ENCODE measurements at places on chromosomes 5 and 9.
A peak's percentile ranks its signal among the peaks of the same experiment; 100 is the strongest.

DNA sequence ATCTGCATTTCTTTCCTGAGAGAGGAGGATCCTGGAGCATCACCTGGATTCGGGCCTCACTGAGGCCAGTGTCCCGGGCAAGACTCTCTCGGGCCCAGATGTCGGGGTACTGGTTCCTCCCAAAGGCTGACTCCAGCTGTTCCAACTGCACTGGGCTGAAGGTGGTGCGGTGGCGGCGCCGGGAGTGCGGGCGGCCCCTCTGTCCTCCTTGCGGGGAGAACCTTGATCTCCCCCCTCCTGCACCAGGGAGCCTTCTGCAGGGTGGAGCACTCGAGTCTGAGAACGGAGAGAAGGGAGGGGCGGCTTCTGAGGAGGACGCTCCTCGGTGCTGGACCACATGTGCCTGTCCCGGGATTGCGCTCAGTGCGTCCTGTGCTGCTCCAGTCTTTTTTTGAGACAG is 2.0 kb downstream of the PROP1 start:
- no peak for DNase-seq

- peak; percentile 67 for DNase-seq
Observed at GRCh38 chr9:134585746-134586706, 55.6 kb upstream of the COL5A1 start.

- DNase-seq: no peak
Observed at GRCh38 chr9:94611638-94612068, 18.0 kb upstream of the FBP2 start.

DNA sequence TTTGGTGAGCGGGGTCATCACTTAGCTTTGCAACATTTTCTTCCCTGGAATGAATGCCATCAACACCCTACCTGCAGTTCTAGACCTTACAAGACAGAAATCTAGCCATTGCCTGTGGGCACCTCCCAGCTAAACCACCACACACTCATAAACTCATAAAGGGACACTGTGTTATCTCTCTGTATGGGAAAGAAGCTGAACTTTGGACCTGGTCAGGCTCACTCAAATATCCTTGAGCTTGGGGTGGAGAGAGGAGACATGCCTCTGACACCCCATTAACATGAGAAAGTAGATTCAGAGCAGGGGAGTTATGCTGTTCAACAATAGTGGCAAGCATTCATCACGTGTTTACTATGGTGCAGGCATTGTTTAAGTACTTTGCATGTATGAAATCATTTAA is 205.6 kb downstream of the ZNF462 start:
- no peak for DNase-seq

GRCh38 chr5:174315471-174315870 is 270.0 kb downstream of the NSG2 start:
- DNase-seq: no peak

GRCh38 chr5:33843579-33843978 is 48.2 kb downstream of the ADAMTS12 start:
- DNase-seq: peak; percentile 89

DNA sequence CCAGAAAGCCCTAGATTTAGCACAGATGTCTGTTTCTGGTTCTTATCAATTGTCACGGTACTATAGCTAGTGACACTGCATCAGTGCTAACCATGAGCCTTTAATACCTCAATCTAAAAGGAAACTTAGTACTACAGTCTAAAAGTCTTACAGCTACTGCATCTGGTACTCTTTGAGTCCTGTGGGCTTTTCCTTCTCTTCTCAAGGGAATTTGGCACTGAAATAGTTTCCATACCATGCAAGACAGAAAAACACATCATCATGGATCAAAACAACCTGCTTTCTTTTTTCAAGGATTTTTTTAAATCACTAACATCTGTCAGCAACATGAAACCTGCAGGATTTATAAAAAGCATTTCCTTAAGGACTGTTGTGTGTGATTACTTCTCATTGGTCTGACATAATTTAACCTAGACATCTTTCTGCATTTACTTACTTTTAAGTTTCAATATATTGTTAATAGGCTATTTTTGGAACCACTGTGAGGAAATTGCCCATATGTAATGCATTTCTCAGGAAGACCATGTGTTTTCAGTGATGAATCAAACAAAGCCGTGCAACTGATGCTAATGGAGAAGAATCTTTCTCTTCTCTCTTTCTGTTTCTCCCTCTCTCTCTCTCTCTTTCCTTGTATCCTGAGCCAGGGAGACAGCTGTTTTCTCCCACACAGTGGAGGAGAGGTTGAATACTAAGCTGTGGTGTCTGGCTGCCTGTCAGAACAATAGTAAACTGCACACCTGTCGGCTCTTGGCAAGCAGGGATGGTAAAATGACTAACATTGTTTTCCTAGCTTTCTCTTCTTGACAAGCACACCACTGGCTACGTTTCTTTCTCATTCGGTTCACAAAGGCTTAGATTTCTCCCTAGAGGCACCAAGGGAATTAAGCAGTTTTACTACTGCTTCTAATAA is 273.4 kb downstream of the CSNK1G3 start:
- no peak for DNase-seq

- DNase-seq: no peak
Observed at GRCh38 chr9:21381448-21382339, 3.5 kb downstream of the IFNA2 start.

DNA sequence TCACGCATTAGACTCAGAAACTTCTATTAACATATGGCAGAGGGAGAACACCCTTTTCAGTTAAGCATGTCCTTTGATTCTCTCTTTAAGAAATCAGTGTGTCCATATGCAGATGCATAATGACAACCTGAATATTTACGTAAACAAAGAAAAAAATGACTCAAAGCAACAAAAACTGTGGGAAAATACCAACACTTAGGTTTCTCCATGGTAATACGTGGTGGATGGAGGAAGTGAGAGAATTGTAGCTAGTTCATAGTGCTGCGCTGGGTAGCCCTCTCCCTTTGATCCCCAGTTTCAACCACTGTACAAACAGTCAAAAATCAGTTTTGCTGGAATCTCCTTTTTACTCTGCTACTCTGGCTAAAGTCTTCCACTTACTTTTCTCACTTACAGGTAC is 2.0 kb upstream of the MAP3K1 start:
- no peak for DNase-seq

DNA sequence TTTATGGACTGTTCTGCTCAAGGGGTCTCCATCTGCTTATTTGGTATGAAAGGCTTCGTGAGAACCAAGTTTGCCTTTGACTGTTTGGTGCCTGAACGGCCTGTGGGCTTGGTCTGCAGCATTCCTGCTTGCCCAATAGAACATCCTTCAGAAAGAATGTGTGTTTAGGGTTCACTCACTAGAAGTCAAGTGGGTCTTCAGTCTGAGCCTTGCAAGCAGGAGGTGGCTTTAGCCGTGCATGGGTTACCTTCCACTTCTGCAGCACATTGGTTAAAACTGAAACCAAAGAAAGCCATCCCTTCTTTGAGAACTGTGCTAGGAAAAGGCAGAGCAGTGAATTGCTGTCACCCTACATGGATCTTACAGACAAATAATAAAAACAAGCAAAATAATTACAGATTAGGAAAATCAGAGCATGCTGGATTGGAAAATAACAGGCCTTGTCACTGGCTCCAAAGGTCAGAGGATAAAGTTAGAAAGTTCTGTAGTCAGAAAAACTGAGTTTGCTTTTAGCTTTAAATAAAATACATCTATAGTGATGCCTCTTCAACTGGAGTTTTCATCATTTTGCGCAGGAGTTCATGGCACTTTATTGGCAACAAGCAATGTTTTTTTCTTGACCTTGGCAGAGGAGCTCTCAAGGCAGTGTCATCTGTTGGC is 16.6 kb downstream of the WWC1 start:
- no peak for DNase-seq

- DNase-seq: no peak
Observed at GRCh38 chr5:5788793-5789192, 366.3 kb downstream of the ICE1 start.

- DNase-seq: no peak
Observed at GRCh38 chr5:36535859-36536615, 70.4 kb upstream of the SLC1A3 start.

DNA sequence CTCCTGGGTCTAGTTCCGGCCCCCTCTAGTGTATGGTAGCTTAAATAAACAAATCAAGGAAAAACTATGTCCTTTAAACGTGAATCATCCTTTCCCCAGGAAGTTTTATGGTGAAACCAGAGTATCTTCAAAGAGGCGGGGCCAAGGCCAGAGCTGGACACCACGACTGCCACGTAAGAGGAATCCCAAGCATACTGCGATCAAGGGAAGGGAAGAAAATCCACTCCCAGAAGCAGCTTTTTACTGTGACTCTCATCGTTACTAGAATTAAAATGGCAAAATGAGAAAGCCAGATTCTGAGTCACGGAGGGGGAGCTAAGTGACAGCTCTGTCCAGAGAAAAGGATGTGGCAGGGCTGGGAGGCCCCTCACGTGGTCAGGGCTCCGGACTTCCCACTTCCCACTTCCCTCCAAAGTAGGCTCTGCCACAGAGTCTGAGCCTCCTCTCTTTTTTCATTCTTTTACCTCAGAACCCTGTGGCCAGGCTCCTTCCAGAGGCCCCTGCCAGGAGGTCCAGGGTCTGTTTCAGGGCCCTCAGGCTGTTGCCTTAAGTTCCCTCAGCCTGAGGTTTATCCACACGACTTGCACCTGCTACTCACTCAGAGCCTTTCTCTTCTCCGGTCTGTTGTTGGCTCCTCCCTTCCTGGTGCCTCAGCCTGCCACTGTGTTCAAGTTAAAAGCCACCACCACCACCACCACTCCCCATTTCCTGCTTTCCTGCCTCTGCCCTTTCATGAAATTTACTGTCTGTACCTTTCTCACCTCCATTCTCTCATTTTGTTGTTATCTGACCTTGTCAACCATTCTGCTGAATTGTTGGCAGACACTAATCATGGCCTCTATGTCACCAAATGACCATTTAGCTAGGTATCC is 1.4 kb upstream of the GLRX start:
- peak; percentile 65 for DNase-seq

DNA sequence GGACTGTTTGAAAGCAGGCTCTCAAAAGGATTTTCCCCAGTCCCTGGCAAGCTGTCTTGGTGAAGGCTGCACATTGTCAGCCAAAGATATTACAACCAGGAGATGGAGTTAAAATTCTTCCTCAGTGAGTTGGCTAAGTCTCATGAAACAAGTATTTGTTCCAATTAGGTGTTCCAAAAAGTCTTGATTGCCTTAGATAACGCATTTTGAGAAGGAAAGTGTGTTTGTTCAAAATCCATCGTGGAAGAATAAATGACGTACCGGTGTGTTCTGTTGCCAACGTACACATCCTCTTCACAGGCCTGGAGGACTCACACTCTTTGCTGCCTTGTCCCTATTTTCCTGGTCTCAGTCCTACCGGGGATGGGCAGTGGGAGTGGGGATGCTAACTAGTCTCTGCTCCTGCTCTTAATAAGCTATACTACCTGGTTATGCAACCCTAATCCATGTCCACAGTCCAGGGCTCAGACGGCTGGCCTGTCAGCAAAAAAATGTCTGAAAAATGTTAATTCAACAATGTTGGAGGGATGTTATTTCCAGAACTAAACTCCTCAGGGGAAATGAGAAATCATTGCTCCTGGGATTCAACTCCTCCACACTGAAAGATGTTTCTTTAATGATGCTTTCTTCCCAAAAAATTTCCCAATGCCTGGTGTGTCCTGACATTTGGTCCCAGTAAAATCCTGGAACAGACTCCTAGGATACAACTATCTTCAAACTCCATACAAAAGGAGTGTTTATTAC is 175.3 kb upstream of the KLF9 start:
- DNase-seq: peak; percentile 78

DNA sequence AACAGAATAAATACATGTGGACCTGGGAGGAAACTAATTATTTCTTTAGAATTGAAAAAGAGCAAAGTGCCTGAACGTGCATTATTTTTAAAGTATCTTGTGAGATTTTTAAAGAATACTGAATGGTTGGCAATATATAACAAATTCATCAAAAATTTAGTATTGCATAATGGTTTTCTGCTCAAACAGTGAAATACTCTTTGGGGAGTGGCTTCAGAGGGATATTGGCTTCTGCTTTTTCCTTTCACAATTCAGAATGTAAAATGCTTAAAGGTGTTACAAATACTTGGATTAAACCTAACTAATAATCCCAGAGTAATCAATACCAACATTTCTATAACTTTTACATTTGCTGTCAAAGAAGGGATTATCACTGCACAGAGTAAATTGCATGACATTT is 379.3 kb upstream of the CHD1 start:
- no peak for DNase-seq

- no peak for DNase-seq
Observed at GRCh38 chr9:129899620-129900019, 64.4 kb downstream of the USP20 start.

DNA sequence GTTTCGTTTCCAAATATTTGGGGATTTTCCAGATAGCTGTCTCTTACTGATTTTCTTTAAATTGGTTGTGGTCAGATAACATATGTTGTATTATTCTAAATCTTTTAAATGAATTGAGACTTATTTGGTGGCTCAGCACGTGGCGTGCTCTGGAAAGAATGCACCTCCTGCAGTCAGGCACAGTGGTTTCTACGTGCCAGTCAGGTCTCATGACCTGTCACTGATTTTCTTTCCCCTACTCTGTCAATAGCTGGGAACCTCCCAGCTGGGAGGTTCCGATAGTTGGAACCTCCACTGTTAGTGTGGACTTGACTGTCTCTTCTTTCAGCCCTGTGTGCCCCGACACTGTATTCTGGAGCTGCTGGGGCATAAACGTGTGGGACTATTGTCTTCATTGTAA is 27.6 kb downstream of the TRIP13 start:
- no peak for DNase-seq

DNA sequence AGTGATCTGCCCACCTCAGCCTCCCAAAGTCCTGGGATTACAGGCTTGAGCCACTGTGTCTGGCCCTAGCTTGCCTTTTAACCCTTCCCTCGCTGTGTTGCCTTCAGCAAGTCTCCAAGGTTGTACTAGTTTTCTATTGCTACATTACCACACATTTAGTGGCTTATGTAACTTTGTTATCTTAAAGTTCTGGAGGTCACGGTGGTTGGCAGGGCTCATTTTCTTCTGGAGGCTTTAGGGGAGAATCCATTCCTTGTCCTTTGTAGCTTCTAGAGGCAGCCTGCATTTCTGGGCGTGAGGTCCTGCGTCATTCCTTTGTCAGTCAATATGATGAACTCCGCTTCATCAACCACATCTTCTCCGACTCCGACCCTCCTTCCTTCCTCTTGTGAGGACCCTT is 2.9 kb upstream of the PRRC2B start:
- no peak for DNase-seq

DNA sequence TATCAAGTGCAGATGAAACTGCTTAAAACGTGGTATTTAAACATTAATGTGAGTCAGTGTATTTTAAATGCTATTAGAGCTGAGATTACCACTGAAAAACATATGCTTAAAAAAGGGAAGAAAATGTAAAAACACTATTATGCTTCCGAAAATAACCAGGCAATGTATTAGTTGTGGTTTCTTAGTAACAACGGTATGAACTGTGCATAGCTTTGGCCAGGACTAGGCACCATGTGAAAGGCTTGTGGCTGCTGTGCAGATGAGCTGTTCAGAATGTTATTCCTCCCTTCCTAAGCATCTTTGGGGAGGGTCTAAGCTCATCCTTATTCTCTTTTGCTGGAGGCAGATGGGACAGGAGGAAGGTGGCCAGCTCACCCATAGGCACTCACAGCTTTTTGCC is 84.9 kb downstream of the NTRK2 start:
- DNase-seq: no peak

- DNase-seq: no peak
Observed at GRCh38 chr5:129746876-129747275, 1.0 kb upstream of the MINAR2 start.
